ENCODE measurements at places on chromosomes 11 and 22.

GRCh38 chr11:115217726-115218311 lies 286.4 kb downstream of the CADM1 start:
- no peak for DNase-seq

DNA sequence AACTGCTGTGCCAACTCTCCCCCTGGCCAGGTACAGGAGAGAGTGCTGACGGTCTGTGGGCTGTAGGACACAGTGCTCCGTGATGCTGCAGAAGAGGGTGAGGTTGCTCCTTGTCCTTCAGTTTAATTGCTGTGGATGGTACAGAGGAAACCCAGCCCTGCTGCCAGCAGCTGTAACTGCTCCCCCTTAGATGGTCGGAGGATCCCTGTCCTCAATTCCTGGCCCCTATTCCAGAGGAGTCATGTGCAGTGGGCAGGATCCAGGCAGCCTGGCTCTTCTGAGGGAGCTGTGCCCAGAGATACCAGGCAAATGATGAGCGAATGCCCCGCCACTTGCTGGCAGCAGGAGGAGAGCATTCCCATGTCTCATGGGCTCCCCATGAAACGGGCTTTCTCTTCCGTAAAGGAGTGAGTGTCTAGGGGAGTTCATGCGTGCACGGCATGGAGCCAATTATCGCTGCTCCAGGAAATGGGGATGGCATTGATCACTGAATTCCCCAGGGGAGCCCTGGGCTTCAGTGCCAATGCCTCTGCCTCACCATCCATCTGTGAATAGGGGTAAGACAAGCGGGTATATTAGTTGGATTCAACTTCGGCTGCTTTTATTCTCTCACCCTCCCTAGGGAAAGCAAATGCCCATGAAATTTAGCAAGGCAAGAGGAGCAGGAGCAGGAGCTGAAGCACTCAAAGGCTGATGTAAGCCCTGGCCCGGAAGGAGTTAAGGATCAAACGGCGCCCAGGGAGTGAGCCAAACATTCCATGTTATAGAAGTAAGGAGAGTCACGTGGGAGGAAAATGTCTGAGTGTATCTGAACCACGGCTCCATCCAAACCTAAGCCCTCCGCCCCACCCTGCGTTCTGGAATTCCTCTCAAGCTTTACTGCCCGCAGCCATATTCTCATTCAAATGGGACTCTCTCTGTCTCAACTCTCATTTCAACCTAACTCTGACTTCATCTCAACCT lies 51.0 kb upstream of the CSNK2A3 start:
- DNase-seq, result no peak

GRCh38 chr22:33270596-33270995 lies 212.4 kb upstream of the SYN3 start:
- DNase-seq, result no peak

- DNase-seq, result peak; percentile 56
Observed at GRCh38 chr11:2888266-2888968, 2.8 kb upstream of the CDKN1C start.

DNA sequence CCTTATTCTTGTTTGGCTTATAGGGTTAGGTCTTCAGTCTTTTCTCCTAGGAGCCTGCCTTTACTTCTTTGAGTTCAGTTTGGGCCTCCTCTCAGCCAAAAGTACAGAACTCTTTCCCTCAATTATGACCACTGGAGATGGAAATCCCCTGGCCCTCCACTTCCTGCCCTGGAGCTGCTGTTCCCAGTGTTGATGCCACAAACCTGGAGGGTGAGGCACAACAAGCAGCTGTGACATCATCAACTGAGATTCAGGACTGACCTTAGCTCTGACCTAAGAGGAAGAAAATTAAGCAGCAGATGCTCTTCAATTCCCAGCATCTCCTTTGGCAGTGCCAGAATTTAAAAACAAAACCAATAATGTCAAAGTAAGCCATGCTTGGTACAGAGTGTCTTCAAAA lies 3.0 kb downstream of the ABTB2 start:
- no peak for DNase-seq

GRCh38 chr22:46542011-46542985 lies 4.9 kb upstream of the CELSR1 start:
- DNase-seq, result peak; percentile 7

GRCh38 chr11:46612326-46612725 lies 4.7 kb downstream of the HARBI1 start:
- no peak for DNase-seq

DNA sequence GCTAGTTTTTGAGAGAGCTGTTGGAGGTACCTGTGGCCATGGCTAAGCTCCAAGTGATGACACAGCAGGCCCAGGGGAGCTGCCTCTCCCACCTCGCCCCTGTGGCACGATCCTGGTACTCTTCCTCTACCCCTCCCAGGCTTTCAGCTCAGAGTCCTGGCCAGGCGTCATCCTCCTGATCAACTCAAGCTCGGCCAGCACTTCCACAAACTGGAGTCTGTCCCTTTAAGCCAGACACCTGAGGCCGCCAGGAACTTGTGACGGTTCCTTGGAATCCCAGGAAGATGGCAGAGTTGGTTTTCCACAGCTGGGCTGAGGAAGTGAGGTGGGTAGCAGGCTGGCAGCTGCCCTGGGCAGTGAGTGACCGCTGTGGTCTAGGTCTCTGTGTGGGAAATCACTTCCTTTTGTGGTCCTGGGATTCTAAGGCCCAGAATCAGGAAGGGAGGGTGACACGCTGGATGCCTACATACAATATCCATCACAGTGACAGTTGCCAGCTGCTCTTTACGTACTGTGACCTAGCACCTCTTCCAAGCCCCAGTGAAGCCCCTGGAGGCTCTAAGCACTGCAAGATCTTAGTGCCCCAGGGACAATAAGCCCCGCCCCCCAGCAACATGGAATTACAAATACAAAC lies 3.2 kb upstream of the CST6 start:
- DNase-seq, result no peak

- DNase-seq, result no peak
Observed at GRCh38 chr22:47011131-47011858, 248.8 kb downstream of the TBC1D22A start.

DNA sequence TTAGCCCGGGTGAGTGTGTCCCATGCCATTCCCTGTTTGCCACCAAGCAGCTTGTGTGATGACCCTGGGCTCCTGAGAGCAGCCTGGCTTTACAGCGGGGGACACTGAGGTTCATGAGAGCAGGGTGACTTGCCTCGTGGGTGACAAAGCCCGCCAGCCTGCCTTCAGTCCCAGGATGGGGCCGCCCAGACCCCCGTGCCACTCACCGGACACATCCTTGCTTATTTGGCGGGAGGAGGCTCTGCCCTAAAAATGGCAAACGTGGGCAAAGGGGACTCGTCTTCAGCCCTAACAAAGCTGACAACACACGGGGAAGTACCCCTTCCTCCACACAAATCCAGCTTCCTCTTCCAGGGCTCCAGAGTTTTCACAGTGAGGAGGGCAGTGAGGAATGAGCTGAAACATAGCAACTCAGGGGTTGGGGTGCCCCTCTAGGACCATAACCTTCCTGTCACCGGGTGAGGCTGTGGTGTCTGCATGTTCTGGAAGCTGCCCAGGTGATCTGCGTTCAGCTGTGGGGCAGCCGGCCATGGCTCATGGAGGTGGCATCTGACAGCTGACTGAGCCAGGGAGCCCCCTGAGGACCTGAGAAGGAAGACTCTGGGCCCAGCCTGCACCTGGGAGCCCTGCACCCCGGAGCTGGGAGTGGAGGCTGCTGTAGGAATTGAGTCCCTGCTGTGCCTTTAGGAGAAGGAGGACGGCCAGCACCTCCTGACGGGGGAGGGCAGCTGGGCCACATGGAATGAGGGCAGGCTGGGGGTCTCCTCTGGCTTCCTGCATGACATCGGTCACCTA lies 16.7 kb downstream of the RIBC2 start:
- DNase-seq, result no peak

DNA sequence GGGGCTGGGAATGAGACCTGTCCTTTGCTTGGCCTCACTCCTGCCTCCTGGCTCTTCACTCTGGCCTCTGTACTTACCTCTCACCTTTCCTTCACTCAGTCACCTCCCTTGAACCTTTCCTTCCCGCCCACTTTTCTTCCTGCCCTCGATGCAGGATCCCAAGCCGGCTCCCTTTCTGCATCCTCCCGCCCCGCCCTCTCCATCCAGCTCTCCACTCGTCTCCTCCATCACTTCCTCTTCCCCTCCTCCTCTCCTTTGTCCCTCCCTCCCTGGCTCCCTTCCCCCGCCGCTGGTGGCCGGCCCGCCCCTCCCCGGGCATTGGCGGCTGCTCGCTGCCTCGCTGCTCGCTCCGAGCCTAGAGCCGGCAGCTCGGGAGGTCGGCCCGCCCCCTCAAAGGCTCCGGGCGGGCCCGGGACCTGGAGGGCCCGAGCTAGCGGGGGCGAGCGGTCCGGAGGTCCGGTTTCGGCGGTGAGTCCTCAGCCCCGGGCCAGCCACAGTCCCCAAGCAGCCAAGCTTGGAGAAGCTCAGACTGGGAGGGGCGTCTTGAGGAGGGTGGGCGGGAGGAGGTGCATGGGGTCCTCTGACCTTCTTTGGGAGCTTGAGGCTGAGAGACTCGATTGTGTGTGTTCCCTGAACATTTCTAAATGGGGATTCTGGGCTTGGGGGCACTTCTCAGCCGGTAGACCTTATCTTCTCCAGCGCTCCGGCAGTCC lies 13.8 kb downstream of the PHLDB1 start:
- peak; percentile 62 for DNase-seq

DNA sequence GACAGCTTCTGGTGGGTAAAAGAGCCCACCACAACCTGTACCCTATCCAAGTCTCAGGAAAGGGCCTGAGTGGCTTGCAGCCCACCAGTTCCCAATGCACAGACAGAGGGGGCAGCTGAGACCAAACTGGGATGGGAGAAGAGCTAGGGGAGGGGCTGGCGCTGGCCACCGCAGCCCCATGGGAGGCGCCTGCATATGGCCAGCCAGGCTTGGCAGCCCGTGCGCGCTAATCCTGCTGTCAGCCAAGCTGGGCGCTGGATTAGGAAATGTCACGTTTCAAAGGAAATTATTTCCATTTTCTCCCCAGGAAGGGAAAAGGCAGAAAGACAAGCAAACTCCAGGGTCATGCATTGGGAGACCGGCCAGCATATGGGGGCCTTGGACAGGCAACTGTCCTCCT lies 236.8 kb downstream of the BUD13 start:
- DNase-seq, result no peak

- DNase-seq, result no peak
Observed at GRCh38 chr11:115924744-115925567, 420.7 kb upstream of the CADM1 start.

GRCh38 chr11:88807349-88807748 lies 258.4 kb downstream of the GRM5 start:
- DNase-seq, result no peak

DNA sequence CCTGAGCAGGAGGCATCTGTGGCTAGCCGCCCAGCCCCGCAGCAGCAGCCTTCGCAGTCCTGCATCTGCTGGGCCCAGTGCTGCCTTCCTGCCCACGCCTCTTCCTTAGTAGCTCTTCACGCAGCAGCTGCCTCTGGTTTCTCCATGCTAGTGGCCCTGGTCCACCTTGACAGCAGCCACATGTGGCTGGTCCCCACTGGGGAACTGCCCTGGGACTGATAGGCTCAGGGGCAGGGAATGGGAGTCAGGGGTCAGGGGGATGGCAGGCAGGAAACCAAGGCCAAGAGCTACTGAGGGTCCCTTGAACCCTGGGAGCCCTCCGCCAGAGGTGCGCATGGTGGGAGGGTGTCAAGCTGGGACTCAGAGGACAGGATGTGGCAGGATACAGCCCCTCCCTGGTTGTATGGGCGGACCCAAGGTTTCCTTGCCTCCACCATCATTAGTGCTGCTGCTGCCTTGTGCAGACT lies 99.4 kb upstream of the PITPNB start:
- no peak for DNase-seq

GRCh38 chr11:58629857-58630256 lies 7.4 kb downstream of the CNTF start:
- DNase-seq, result no peak

GRCh38 chr11:78250099-78250498 lies 61.4 kb downstream of the USP35 start:
- DNase-seq, result no peak

DNA sequence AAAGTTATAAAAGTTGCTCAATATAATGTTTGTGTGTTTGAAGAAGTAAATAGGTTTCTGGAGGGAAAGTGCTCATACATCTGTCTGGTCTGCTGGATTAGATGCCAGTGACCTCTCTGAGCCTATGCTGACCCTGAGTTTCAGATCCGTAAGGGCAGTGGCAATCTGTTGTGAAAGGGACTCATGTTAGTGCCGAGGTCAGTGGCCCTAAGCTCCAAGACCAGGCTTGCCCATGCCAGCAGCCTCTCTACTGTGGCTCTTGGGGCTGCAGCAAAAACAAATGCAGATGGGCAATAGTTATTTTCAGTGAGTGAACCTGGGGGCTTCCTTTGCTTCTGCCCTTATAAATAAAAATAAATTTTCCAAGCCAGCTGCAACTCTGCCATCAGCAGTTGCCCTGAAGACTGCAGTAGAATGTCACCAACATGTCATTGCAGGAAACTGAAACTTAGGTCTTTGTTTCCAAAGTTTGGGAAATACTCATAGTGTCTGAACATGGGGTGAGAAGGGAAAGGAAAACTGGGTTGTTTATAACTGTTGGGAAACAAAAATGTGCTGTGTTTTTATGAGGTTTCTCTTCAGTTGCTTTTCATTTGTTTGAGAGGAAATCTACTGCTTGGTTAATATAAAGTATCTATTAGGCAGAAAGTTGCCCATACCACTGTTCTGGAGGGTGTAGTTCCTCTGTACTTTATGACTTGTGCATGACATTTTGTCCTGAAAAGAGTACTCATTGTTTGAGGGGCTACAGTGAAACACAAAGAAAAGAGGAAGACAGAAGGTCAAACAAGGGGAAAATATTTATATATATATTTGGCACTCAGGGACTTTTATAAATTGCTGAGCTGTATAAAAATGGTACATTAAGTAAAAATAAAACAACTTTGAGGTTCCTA lies 9.5 kb upstream of the MS4A4E start:
- DNase-seq, result no peak

DNA sequence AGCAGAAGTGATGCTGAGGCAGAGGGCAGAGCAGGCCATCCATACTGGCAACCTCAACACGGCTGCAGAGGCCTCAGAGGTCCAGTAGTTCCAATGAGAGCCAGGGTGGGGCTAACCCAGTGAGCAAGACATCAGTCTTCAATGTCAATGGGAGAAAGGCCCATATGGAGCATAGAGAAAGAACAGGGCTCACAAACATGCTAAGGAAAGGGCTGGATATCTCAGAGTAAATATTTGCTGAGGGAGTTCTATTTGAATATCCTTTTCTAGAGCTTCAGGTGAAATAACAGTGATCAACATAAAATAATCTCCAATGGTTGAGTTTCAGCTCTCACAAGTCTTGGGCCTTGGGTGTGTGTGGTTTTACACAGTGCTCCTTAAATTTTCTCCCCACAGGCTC lies 50.8 kb upstream of the CCDC90B start:
- DNase-seq, result no peak

GRCh38 chr11:17208257-17208999 lies 642 bp upstream of the PIK3C2A start:
- peak; percentile 77 for DNase-seq

Measured in NCI-H2029 treated with DMSO at 0.1 percent for 48 hours (cell line).